ENCODE measurements at places on chromosomes 13 and 19. TPM values are rescaled to one million over a fixed set of nuclear protein-coding genes. Genes with fewer than 3 reads are reported as not detected.

The RETN gene
- 6.2 TPM for polyA plus RNA-seq

The COMP gene
- 0.62 TPM for polyA plus RNA-seq

The ZNF575 gene
- 0.76 TPM for polyA plus RNA-seq

The ZNF98 gene
- not detected for polyA plus RNA-seq

The KANK3 gene
- polyA plus RNA-seq, result 7.1 TPM

The WIZ gene
- polyA plus RNA-seq, result 16.1 TPM

The CPB2 gene
- not detected for polyA plus RNA-seq

The OR7C1 gene
- polyA plus RNA-seq, result not detected

The KL gene
- polyA plus RNA-seq, result 1.2 TPM
